ENCODE measurements at places on chromosomes 2 and 18.

GRCh38 chr2:129673847-129674711, 305.4 kb upstream of the RAB6C start:
- no peak for DNase-seq

DNA sequence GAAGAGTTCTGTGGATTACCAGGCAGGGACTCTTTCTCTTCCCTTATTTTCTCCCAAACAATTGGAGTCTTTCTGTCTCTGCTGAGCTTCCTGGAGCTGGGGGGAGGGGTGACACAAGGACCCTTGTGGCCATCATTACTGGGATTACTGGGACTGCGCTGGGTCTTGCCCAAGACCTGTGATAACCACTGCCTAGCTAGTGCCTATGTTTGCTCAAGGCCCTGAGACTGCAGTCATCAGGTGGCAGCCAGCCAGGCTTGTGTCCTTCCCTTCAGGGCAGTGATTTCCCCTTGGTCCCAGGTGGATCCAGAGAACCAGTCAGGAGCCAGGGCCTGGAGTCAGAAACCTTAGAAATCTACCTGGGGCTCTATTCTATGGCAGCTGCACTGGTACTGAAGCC, 355.6 kb downstream of the PARD3B start:
- DNase-seq, result no peak

GRCh38 chr2:43139501-43139900, 86.9 kb downstream of the ZFP36L2 start:
- DNase-seq, result no peak

DNA sequence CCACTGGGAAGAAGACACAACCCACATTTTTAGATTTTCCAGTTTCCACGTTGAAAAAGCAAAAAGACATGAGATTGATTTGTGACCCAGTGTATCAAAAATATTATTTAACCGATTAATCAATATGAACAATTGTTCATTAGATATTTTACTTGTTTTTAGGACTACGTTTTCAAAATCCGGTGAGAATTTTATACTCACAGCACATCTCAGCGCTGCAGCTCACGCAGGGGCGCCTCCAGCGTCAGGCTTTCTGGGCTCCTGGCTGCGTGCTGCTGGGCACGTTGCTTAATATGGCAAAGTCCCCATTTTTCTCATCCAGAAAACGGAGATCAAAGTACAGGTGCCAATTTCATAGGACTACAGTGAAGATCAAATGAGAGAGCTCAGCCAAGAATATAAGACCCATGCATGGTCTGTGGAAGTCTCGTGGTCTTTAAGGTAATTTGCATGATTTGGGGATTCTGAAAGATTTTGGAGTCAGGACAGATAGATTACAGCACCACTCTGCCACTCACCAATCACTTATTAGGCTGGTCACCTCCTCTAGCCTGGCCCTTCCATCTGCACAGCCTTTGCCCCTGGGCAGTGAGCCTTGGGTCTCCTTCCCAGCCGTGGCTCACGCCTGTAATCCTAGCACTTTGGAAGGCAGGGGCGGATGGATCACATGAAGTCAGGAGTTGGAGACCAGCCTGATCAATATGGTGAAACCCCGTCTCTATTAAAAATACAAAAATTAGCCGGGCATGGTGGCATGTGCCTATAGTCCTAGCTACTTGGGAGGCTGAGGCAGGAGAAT, 36.2 kb downstream of the PTPN18 start:
- DNase-seq, result peak; percentile 12

- no peak for DNase-seq
These were observed 58.5 kb downstream of the NCKAP5 start for GRCh38 chr2:133509777-133510176.
